Left renal pelvis (tissue), 4 donors: ENCODE measurements at places on chromosomes 13 and 19. TPM values are rescaled to one million over a fixed set of nuclear protein-coding genes. Genes with fewer than 3 reads are reported as not detected.

GRCh38 chr19:13153569-13154240 is 3.5 kb downstream of the IER2 start:
- DNase-seq: no peak

- no peak for DNase-seq
Measured at GRCh38 chr19:17078920-17079709, 3.5 kb downstream of the MYO9B start.

DNA sequence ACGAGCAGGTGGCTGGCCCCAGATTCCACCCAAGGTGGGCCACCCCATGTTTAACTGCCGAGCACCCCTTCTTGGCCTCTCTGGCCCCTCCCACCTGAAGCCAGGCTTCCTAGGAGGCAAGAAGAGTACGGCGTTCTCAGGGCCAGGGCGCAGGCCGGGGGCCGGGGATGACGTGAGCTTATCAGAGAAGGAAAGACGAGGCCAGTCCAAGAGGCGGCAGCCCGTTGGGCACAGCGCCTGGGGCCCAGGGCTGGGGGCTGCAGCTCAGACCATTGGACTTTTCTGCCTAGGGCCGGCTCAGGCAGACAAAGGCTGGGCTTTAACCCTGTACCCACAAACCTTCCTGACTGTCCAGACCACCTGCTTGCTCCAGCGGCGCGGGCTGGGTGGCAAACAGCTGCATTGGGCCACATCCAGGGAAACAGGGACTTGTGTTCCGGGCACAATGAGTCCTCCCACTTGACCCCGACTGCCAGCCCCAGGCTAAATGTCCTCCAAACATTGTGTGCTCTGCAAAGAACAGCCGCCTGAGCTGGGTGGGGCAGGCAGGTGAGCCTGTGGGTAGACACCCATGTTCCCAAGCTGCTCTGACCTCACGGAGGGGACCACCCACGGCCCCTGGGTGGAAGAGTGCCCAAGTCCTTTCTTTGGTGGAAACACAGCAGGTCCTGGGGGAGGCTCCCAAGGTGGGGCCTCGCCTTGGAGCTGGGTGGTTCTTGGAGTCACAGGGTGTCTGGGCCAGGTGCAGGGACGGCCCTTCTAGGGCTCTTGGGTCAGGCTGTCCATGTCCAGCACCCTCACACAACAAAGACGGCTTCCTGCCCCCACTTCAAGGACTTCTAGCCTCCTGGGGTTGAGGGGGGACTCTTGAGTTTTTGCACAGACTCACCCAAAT is 21.9 kb downstream of the COMP start:
- no peak for DNase-seq

DNA sequence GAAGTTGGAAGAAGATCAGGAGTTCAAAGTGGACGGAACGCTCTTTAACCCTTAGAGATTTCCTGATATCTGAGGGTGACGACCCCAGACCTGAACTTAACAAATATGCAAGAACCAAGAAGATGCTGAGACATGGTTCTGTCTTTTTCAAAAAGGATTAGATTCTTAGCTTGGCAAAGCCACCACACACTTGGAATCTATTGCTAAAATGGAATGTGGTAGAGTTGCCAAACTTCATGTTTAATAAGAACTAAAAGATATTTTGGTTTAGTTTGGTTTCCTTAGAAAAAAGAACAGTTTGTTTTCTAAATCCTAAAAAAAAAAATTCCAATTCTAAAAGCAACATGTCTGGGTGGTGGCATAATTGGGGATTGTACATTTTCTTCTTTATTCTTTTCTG is 29.5 kb downstream of the UNC13A start:
- DNase-seq: no peak

DNA sequence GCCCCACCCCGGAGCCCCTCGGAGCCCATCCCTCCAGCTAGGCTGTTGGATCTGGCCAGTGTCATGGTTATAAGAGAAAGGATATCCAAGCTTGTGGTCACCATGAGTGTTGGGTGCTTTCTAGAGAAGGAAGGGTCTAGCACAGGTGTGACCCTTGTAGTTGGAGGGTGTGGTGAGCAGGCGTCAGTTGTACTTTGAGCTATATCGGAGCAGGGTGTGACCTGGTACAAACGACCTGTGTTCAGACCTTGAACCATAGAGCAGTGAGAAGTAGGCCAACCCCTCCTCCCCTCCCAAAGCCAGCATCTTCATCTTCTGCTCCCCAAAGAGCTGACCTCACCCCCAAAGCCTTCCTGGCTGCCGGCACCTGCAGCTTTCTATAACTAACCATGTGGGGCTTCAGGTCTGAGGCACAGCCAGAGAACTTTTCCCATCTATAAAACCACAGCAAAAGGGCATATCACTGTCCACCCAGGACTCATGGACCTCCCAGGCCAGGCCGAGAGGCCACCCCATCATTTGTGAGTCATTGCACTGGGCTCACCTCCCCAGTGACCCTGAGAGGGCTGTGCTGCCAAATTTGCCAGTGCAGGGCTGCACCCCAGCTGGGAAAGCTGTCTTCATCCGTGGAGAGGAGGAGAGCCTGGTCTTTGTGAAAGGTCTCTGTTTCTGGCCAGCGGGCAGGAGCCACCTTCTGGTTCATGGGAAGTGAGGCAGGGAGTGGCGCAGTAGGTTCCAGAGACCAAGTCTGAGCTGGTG is 14.2 kb downstream of the RAB8A start:
- DNase-seq: no peak

DNA sequence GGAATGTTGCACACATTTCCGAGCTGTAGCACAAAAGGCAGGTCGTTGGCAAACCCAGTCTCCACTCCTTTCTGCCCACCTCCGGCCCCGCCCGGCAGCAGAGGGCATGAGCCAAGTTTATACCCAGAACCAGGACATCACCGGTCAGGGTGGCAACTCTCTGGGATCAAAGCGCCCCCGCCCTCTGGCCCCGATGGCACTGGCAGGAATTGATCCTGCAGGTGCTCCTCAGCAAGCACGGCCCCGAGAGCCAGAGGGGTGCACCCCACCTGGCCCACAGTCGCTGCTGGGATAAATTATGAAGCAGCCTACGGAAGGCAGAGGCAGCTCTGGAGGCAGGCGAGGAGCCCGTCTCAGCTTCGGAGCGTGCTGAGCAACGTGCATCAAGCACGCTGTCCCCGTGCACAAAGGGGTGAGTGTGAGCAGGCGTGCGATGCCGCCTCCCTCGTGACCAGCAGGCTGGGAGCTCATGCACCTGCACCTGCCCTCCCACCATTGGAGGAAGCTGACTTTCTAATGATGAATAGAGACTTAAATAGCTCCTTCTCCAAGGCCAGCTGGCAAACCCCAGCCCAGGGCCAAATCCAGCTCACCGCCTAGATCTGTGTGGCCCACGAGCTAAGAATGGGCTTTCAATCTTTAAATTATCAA is 25.7 kb downstream of the SHC2 start:
- no peak for DNase-seq

- no peak for DNase-seq
Measured at GRCh38 chr13:99312493-99312883, 5.3 kb upstream of the GPR183 start.

- no peak for DNase-seq
Measured at GRCh38 chr19:29704562-29705558, 10.2 kb downstream of the C19orf12 start.

DNA sequence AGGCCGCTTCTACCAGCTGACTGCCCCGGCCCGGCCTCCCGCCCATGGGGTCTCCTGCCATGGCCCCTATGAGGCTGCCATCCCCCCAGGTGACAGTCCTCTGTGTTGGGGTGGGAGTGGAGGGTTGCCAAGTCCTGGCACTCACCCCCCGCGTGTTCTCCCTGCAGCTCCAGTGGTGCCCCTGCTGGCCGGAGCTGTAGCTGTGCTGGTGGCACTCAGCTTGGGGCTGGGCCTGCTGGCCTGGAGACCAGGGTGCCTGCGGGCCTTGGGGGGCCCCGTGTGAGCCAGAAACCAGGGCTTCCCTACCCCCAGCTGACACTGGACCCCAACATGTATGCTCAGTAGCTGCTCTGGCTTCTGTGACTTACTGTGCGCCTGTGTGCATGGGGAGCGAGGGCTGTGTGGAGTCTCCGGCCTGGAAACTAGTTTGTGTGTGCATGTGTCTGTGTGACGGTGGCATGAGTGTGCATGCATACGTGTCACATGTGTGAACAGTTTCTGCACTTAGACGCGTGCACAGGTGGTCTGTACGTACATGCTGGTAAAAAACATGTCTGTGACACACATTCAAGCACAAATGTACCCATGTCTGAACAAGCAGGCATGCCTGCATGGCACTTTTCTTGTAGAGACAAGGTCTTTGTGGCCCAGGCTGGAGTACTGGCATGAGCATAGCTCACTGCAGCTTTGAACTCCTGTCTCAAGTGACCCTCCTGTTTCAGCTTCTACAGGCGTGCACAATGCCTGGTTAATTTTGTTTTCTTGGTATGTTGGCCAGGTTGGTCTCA is 4.9 kb downstream of the ACP4 start:
- DNase-seq: no peak

DNA sequence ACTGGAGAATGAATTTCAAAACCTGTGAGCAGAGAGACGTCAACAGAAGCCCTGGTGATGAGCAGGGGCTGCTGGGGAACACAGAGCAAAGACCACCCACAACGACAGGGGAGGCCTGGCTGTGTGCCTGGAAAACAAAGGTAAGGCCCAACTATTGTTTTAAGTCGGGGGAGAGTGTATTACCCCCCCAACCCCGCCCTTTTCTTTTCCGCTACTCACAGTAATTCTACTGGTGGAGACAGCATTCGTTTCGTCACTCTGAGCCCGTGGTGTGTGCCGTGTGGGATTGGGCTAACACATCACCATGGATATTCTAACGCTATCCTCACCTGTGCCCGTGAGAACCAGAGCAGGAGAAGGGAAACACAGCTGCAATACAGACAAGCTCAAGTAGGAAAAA is 18.6 kb upstream of the ADPRHL1 start:
- no peak for DNase-seq

DNA sequence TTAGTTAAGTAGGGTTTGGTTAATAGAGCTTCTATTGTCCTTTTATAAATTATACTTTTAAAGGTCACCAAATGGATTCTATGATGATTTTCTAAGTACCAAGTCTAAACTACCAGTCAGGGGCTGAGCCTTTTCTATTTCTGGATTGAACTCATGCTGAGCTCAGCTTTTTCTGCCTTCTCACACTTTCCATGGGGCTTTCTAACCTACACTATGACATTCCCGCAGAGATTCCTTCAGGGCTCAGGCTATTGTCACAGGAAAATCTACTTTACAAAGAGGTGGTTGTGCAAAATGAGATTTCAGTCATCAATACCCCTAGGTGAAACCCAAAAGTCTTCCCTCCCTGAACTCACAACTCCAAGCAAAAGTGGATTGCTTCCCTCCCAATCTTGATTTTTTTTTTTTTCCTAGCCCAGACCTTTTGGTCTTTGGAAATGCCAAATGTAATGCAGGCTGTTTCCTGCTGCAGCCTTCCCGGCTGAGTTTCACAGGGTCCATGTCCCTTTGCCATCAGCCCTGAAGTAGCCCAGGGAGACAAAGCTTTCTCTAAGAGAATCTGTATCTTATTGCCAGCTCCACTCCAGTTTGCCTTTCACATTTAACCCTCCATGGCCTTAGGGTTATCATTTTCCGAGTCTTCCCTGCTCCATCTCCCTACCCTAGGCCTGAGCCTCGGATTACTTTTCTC is 13.6 kb downstream of the C13orf42 start:
- no peak for DNase-seq

- DNase-seq: no peak
Measured at GRCh38 chr13:101455863-101456262, 3.4 kb downstream of the ITGBL1 start.

DNA sequence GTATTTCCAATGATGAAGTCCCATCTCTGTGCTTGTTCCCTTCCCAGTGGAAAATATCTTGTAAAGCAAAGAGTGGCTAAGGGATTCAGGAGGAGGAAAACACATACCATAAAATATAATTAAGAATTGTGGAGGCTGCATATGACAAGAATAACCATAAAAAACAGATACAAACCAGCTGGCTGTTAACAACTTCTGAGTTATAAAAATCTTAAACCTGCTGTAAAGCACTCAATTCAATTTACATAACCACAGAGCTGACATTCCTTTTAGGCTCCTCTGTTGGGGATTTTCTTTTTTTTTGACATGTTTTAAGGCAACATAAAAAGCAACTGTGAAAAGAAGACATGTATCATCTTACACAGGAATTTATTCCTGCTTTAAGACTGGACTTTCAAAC is 207.6 kb downstream of the DACH1 start:
- DNase-seq: no peak

- no peak for DNase-seq
Measured at GRCh38 chr19:45468803-45469131, 971 bp downstream of the FOSB start.

- no peak for DNase-seq
Measured at GRCh38 chr19:44891016-44891882, at the start of gene TOMM40. TSS of gene TOMM40 (plus strand) at chr19:44891254. CDS start at chr19:44891416, 162 bp downstream.

DNA sequence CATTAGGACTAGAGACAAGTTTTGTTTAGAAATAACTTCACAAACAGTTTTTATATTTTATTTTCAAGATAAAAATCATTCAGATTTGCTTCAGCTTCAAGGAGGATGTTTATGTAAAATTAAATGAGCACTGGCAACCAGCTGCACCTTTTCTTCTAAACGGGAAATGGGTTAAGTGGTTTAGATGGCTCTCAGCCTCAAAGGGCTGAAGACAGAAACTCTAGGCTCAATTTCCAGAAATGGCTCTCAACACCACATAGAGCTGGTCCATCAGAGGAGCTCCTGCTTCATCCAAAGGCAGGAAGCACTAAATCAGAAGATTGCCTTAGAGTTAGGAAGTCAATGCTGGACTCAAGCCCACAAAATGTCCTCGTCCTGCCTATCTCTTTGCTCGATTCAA is 74.7 kb downstream of the ZNF429 start:
- DNase-seq: no peak

- DNase-seq: no peak
Measured at GRCh38 chr13:99992949-99993351, 11.4 kb downstream of the ZIC2 start.

- no peak for DNase-seq
Measured at GRCh38 chr13:46102255-46102605, 2.6 kb downstream of the CPB2 start.

GRCh38 chr13:21849323-21849722 is 178.4 kb downstream of the FGF9 start:
- no peak for DNase-seq

DNA sequence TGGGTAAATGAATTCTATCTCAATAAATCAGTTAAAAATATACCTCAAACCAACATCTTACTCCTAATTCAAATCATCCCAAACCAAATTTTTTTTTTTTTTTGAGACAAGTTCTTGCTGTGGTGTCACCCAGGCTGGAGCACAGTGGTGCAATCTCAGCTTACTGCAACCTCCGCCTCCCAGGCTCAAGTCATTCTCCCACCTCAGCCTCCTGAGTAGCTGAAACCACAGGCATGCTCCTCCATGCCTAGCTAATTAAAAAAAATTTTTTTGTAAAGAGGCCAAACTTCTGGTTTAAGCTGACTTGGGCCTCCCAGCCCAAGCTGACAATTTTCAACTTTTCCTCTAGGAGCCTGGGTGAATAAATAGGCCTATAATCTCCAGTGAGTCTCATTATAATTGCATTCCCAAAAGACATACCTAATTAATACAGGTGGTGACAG is 22.1 kb upstream of the OLFM2 start:
- DNase-seq: no peak

Gene PPP1R37
- 27.6 TPM for polyA plus RNA-seq

Gene DIAPH3
- 16.6 TPM for polyA plus RNA-seq

Gene MED4
- 91.4 TPM for polyA plus RNA-seq

Gene HSD11B1L
- polyA plus RNA-seq: 9.0 TPM

Gene CIRBP
- 889 TPM for polyA plus RNA-seq

Gene FBN3
- polyA plus RNA-seq: 61.6 TPM

Gene FXYD1
- 73.8 TPM for polyA plus RNA-seq

Gene LGALS16
- not detected for polyA plus RNA-seq

Gene DIRAS1
- 3.2 TPM for polyA plus RNA-seq
